ENCODE measurements at places on chromosomes 1 and 21.

DNA sequence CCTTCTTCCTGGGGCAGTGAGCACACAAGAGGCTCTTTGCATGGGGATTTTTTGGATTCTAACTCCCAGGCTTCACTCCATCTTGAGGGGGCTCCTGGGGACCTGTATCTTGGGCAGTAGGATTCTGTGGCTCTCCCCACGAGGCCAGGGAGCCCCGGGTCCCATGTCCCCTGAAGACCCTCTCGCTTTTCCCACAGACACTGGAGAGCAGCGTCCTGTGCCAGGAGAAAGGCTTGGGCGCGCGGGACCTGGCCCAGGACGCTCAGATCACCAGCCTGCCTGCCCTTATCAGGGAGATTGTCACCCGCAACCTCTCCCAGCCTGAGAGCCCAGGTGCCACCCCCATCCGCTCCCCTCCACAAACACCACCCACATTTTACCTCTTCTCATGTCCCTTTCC lies 735 bp downstream of the CROCC start:
- DNase-seq = no peak

GRCh38 chr1:77188770-77189169 lies 30.5 kb downstream of the PIGK start:
- no peak for DNase-seq

DNA sequence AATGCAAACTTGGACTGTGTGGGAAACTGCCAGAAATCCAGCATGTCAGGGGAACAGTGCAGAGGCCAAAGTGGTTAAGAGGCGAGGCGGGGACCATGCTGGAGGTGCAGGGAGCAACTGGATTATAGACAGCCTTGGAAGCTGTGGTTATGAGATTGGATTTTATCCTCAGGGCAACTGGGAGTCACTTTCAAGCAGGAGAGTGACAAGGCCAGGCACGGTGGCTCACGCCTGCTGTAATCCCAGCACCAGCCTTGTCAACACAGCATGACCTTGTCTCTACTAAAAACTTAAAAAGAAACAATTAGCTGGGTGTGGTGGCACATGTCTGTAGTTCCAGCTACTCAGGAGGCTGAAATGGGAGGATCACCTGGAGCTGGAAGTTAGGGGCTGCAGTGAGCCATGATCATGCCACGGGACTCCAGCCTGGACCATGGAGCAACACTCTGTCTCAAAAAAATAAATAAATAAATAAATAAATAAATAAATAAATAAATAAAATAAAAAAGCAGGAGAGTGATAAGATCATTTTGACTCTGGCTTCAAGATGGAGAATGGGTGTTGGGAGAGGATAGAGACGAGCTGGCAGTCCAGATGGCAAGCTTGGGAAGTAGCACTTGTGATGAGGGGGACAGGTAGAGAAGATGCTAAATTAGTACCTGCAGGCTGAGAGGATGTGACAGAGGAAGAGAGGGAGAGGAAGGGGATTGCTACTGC lies 3.5 kb downstream of the HAPLN2 start:
- no peak for DNase-seq

- DNase-seq = no peak
Measured at GRCh38 chr1:67307251-67308060, at the start of gene IL12RB2. Gene IL12RB2, plus strand, starts transcription at chr1:67307873. Its CDS starts 12,496 bp downstream, at chr1:67320369.

Measured in AG10803 (cell line).